ENCODE measurements at places on chromosomes 7 and 10. TPM values are rescaled to one million over a fixed set of nuclear protein-coding genes. Genes with fewer than 3 reads are reported as not detected.

DNA sequence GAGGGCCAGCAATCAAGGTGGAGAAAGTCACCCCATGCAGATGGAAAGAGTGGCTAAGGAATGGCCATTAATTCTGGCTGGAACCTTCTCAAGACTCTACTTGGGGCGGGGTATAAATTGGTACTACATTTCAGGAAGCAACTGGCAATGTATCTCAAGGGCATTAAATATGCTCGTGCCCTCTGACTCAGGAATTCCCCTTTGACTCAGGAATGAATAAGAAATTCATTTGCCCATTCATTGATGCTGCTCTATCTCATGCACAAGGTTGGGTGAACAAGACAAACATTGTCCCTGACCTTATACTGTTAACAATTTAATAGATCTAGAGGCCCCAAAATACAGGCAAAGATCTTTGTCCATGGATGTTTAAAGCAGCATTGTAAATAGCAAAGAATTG, 188.1 kb downstream of the MYOF start:
- no peak for DNase-seq

GRCh38 chr10:129472696-129473555, 5.9 kb downstream of the MGMT start:
- no peak for DNase-seq

GRCh38 chr7:55548295-55548731, 24.0 kb downstream of the VOPP1 start:
- no peak for DNase-seq

PLXNA4 gene
- 0.14 TPM for total RNA-seq

ANKRD1 gene
- 146 TPM for total RNA-seq

All from kidney epithelial cell (primary cell).